ENCODE measurements at places on chromosomes 5 and 9. TPM values are rescaled to one million over a fixed set of nuclear protein-coding genes. Genes with fewer than 3 reads are reported as not detected.

GRCh38 chr5:138841531-138841930 is 33.6 kb downstream of the LRRTM2 start:
- no peak for DNase-seq

DNA sequence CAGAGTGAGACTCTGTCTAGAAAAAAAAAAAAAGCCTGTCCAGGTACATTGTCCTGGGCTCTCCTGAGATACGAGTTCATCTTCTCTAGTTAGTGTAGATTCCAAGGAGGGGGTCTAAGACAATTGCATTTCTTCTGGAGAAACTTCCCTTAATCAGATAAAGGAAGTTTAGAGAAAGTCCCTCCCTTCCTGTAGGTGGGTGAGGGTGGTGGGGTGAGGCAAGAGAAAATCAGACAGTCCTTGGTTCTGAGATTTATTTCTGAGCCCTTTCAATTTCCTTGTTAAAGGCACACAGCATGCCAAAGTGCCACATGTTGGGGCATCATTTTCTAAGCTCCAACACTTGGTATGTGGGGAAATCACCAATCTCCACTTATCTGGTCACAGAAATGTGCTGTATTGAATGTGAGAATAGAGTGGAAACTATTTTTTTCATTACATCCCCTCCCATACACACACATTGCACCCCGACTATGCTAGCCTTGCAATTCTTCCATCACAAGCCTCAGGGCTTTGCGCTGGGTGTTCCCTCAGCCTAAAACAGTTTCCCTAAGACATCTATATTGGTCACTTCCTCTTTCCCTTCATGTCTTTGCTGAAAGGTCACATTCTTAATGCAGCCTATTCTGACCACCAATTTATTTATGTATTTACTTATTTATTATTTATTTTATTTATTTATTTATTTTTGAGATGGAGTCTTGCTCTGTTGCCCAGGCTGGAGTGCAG is 5.1 kb upstream of the TUT7 start:
- DNase-seq: peak; percentile 14

GRCh38 chr5:131607418-131607817 is 27.6 kb downstream of the RAPGEF6 start:
- no peak for DNase-seq

- no peak for DNase-seq
These were observed 125.3 kb upstream of the IQGAP2 start for GRCh38 chr5:76277736-76278135.

GRCh38 chr5:119706049-119706448 is 76.7 kb downstream of the FAM170A start:
- no peak for DNase-seq

DNA sequence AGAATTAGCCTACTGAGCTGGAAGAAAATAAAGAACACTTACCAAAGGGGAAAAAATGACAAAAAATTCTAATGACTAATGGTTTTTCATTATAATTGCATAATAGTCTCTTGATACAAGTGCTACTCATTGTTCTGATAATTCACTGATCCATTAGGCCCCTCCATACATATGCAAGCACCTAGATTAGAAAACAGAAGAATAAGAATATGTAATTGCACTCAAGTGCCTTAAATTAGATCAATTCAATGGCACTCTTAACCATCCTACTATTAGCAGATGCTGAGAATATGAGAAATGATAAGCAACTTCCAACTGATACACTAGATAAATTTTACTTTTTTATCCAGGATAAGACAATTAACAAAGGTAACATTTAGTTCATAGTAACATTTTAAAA is 440.9 kb upstream of the C9orf72 start:
- DNase-seq: no peak

DNA sequence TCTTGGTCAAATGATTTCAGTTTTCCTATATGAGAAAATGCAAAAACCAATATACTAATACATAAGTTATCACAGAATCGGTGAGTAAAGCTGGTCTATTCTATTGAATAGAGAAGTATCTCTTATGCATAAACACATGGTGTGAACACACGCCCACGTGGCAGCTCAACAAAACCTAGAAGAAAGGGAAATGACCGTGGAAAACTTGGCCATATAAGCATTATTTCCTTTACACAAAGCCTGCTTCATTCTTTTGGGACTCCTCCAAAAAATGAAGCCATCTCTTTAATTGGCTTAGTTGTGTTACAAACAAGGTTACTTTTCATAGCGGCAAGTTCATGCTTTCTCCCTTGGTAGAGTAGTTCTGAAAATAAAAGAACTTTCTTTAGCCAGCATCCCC is 183.2 kb downstream of the TMEM161B start:
- no peak for DNase-seq

DNA sequence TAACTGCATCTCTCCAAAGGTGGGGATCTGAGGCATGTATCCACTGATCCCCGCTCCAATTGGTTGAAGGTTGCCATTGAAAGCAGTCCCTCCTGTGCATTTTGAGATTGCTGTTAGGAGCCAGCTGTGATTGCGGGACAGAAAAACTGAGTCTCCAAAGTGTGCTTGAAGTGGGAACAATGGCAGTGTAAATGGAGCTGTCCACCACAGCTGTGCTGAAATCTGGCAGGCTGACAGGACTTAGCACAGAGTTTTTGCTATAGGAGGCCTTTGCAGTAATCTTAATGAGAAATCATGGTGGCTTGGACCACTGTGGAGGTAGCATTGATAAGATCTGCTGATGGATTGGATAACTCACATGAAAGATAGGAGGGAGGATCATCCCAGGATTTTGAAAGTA is 3.3 kb downstream of the RNF20 start:
- no peak for DNase-seq

DNA sequence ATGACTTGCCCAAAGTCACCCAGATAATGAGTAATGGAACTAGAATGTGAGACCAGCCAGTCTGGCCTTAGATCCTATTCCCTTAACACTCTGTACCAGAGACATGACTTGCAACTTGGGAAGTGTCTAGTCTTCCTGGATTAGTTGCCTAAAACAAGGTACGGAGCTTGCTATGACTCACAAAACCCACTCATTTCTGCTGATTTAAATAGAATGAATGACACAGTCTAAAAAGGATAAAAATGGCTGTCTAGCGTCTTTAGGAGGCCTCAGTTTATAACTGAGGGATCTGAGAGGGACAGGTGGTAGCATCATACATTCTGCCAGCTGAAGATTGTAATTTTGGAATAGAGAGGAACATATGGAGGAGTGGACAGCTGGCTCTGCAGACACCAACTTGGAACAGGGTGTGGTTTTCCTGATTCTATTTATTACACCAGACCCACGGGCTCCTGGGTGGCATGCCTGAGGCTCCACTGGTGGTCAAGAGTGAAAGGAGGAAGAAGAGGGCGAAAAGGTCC is 62.7 kb downstream of the ABLIM3 start:
- DNase-seq: no peak

DNA sequence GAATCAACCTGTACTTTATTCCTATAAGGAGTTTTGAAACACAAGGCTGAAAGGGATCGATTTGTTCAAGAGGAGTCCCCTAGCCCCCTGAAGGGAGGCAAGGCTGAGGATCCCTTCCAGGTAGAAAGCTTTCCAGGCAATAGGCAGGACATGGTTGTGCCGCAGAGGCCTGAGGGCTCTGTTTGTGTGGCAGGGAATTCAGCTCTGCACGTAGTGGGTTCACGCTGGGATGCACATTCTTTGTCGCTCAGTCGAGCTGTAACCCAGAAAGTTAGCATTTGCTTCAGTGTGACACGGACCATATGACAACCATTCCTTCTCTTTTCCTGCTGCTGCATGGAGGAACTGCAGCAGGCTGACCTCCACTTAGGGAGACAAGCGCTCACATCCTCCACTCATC is 65.6 kb upstream of the TRIO start:
- no peak for DNase-seq

- DNase-seq: no peak
These were observed 130.0 kb downstream of the ENC1 start for GRCh38 chr5:74510476-74511075.

- no peak for DNase-seq
These were observed 1.4 kb upstream of the RANBP17 start for GRCh38 chr5:170860415-170860814.

- DNase-seq: no peak
These were observed 56.9 kb downstream of the ANKRD55 start for GRCh38 chr5:56176155-56176798.

DNA sequence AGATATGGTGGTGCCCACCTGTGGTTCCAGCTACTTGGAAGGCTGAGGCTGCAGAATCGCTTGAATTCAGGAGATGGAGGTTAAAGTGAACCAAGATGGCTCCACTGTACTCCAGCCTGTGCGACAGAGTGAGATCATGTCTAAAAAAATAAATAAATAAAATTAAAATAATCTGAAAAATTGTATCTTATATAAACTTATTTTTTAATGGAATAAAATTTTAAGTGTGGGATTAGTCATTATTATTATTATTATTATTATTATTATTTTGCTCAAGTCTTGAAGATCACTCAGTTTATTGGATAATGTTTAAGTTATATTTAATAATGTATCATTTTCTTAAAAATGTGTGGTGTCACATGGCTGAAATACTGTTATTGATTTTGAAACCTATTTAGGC is 688.0 kb upstream of the COX7C start:
- DNase-seq: no peak

- DNase-seq: no peak
These were observed 58.8 kb downstream of the C9orf153 start for GRCh38 chr9:86200599-86201162.

GRCh38 chr5:132083071-132083678 is 9.6 kb downstream of the CSF2 start:
- no peak for DNase-seq

- DNase-seq: no peak
These were observed 4.4 kb downstream of the SPRY4 start for GRCh38 chr5:142320430-142320738.

DNA sequence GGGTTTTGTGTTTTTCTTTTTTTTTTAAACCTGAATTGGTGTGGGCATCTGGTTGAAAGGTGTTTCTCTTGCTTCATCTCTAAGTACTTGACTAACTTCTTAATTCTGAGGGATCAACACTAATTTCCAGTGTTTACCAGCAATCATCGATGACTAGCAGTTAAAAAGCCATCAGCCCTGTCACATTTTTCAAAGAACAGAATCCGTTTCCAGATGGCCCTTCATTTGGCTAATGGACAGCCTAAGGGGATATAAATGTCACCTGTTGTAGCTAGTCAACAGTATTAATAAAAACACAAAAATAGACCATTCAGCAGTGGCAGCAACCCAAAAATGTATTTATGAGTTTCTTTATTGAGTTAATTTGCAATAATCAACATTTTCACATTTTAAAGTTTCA is 1076.5 kb downstream of the MAT2B start:
- DNase-seq: no peak

DNA sequence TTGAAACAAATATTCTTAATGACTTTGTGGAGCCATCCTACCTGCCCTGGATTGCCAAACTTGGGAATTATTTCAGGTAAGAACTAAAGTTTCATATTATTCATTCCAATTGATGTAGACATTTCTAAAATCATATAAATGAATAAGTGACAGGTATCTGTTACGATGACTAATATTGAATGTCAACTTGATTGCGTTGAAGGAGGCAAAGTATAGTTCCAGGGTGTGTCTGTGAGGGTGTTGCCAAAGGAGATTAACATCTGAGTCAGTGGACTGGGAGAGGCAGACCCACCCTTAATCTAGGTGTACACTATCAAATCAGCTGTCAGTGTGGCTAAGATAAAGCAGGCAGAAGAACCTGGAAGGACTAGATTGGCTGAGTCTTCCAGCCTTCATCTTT is 1688.4 kb upstream of the CDH9 start:
- DNase-seq: no peak

GRCh38 chr5:41194339-41194738 is 19.0 kb downstream of the C6 start:
- DNase-seq: no peak

DNA sequence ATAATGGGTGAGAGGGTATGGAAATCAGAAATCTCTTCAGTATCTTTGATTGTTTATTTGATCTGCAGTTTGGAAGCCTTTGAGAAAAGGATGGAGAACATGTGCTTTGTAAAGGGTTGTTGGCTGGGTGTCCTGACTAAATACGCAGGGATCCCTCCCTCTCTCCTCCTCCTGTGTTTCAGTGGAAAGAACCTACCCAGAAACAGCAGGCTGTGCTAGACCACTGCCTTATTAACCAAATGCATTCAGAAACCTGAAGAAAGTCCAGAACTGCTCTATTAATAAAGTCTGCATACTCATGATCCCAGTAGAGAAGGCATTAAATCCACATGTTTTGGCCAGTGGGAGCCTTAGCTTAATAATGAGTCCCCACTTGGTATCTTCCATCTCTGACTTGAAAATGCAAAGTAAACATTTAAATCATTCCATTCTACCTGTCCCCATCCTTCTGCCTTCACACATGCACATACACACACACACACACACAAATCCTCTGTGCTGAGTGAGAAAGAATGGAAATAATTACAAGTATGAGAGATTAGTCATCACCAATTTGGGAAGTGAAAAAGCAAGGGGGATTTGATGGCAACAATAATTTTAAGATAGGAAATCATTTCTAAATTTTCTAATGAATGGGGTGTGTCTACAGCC is 10.0 kb upstream of the LECT2 start:
- DNase-seq: no peak

DNA sequence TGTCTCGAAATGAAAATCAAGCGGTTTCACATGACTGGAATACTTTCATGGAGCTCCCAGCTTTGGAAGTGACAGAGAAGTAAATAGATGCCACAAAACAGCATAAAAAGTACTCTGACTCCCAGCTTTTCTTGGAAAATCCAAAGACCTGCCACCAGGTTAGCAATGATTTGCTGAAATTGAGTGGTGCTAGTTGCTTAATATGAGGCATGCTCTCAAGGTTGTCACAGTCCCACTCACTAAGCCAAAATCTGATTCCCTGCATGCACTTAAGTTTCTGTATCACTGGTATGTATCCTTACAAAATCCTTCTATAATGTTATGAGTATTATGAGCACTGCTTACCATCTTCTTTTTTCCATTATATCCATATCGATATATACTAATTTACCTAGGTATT is 13.0 kb upstream of the SH3RF2 start:
- DNase-seq: no peak

DNA sequence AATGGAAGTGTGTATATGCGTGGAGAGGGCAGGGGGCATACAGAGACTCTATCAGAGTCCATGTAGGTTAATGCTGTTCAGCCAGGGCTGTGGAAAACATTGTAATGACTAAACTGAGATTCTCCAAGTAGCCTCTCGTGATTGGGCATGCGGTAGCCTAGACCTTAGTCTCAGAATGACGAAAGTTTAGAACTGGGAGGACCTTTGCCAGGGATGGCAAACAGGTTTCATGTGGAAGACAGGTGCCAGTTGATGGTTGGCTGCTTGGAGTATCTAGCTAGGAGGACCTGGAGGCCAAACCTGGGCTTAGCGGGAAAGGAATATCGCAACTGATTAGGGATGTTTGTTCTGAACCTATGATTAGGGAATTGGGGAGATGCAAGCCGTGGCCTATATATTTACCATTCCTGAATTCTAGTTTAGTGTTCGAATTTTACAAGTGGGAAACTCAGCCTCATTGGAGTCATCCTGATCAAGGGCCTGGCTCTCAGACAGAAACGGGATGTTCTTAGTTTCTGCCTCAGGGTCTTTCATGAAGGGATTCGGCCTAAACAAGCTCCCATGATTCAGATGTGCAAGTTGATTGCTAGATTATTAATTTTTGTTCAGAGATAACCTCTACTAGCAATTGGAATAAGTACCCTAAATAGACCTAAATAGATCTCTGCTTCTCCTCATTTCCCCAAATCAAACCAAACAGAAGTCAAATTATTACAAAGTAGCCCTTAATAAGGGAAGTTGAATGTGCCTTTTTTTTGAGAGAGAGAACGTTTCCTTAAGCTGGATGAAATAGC is 26.8 kb upstream of the TJP2 start:
- DNase-seq: no peak

Gene ORM1
- total RNA-seq: not detected

Gene PCDHGC5
- total RNA-seq: 1.4 TPM

Gene LCN15
- 0.32 TPM for total RNA-seq

Gene CYFIP2
- total RNA-seq: 33.4 TPM

Gene RORB
- total RNA-seq: 3.4 TPM
